ENCODE measurements at places on chromosomes 1 and 21.

- DNase-seq: no peak
These were observed 61.0 kb downstream of the RUNX1 start for GRCh38 chr21:34988139-34988538.

DNA sequence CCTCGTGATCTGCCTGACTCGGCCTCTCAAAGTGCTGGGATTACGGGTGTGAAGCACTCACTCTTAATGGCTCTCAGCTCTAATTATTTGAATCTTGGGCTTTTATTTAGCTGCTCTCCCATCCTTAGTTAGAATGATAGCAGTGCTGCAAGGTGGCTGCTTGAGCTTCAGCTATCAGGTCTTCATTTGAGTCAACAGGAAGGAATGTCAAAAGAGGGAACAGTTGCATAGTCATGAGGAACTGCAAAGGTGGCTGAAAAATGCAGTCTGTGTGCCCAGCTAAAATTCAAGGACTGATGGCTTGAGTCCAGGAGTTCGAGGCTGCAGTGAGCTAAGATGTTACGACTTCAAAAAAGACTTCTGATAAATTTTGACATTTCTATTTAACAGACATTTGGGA is 55.6 kb downstream of the UCK2 start:
- DNase-seq: no peak

DNA sequence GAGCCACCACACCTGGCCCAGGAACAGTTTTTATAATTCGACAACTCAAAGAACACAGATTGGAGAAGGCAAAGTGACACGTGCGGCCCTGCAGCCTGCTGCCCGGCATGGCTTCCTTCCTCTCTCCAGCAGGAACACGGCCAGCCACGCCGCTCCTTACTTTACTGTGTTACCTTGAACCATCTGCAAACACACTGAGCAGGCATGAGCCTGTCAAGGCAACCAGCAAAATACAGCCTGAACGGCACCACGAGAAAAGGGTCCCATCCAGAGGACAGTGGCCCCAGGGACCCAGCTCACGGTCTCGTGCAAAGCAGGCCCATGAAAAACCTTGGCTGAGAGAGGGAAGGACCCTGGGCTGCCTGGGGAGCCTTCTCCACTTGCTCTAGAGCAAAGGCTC is 38.8 kb downstream of the NPHP4 start:
- no peak for DNase-seq

- no peak for DNase-seq
These were observed 33.7 kb upstream of the VASH2 start for GRCh38 chr1:212916481-212917133.

GRCh38 chr1:165632491-165632890 is 1.5 kb downstream of the MGST3 start:
- no peak for DNase-seq

DNA sequence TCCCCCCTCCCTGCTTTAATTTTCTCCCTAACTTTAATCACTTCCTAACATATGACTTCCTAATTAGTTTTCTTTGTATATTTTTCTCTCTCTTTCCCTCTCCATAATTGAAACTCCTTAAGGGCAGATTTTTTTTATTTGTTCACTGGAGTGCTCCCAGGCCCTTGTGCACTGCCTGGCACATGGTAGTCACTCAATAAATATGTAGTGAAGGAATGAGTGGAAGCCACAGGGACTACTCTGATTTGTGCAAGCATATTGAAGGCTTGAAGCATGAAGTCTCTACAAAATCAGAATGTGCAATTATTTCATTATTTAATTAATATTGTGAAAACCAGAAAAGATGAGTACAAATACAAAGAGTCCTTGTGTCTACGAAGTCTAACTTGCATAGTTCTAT is 41.5 kb downstream of the SNX7 start:
- DNase-seq: peak; percentile 21

DNA sequence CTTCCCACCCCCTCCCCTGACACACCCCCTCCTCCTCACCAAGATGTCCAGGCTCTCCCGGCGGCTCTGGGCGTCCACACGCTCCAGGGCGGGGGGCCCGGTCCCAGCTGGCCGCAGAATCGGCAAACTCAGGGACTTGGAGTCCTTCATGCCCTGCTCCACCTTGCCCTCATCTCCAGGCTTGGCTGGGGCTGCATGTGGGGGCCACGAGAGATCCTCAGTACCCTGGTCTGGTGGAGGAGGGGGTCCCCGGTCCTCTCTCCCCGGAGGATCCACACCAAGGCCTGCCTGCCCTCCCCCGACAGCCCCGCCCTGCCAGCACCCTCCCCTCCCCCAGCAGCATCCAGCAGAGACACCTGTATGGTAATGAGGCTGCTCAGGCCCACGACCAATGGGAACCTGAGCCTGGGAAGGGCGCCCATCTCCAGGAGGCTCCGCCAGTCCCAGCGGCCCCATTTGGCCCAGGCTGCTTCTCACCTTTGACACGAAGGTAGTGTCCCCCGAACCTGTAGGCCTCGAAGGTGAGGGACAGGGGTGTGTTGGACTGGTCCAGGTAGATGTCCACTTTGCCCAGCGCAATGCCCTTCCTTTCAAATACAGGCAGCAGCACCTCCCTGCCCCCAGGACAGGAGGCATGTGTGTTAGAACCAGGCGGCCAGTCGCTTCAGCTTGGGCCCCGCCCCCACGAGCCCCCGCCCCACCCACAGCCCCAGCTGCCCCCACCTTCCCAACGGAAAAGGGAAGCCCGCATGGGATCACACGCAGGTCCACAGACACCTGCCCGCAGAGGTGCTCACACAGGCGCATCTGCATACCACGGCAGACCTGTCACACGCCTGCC is 8.2 kb upstream of the TNFRSF25 start:
- no peak for DNase-seq

- no peak for DNase-seq
These were observed 65.6 kb downstream of the GRIK3 start for GRCh38 chr1:36968730-36969129.

DNA sequence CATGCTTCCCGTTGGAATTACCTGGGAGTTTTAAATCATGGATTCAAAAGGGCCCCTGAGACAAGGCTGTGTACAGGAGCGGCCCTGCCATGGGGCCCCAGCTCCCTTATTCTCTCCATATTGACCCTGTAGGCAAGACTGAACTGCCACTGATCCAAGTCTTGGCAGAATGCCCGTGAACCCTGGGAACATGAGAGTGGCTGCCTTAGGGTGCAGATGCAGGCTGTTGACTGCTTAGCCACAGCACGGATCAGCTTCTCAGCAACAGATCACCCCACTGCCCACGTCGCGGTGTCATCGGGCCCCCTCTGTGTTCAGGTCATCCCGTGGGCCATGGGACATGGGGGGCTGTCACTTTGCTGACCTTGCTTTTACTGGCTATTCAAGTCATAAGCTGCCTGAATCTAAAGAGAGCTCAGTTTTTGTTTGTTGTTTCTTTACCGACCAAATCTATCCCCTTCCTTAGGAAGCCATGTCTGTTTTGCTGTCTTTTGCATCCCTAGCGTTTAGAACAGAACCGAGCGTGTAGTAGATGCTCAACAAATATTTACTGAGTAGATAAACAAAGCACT is 83.4 kb downstream of the MATN1 start:
- DNase-seq: no peak

DNA sequence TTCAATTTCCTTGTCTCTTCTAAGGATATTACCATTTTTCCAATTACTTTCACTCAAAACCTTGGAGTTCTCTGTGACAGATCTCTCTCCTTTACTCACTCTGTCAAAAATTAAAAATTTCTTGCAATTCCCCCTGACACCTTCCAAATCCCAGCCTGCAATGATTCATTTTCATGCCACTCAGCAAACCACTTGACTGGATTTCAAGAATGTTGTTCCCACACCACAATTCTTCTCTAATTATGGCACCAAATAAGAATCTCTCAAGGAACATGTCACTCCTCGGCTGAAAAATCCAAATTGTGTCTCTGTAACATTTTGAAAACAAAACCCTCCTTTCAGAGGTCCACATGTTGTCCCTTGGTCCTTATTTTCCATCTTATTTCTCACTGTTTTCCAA is 438.9 kb upstream of the ZP4 start:
- no peak for DNase-seq

DNA sequence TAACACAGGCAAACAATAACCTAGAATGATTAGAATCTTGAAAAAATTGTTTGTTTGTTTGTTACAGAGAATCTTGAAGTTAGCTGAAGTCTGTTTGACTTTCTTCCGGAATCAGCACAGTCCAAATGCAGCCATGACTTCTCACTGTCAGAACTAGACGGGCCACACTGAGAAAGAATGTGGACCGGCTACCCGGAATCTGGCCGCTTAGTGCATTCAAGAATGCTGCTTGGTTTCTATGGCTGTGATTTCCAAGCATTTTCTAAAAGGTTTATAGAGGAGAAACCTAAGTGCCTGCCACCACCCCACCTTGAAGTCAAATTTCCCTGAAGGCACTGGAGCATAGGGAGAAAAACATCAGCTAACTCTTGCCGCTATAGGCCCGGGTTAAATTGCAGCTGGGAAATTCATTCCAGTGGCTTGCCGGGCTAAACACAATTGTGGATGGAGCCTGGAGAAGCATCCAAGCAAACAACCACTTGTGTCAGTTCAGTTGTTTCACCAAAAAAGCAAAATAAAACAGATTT is 231.1 kb downstream of the DISC1 start:
- DNase-seq: no peak

DNA sequence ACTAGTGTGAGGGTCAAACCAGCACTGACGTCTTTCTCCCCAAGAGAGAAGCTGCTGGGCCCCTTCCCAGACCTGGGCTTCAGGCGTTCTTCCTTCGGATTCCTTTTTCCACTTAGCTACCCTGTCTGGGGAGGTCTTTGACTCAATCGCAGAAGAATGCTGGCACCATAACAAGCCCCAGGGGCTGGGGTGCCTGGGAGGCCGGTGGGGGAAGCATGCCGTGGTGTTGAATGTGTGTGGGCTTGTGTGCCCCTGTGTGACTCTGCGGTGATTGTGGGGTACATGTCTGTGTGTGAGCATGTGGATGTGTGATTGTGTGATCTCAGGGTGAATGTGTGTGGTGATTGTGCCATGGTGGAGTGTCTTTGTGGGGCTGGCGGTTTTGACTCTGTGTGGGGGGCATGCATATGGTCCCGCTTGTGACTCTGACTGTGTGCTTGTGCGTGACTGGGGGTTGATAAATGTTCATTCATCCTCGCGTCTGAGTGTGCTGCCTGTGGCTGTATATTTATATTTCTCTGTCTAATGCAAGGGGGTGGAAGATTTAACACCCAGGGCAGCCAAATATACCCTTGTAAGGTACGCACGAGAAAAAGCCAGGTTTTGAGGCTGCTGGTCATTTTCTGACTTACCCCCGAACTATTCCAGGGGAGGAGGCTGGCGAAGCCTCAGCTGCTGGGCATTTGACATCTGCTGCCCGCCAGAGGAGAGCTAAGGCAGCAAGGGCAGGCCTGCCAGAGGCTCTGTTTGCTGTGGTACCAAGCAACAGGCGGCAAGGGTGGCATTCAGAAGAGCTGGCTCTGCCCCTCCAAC is 1.1 kb upstream of the SYNC start:
- peak; percentile 93 for DNase-seq

DNA sequence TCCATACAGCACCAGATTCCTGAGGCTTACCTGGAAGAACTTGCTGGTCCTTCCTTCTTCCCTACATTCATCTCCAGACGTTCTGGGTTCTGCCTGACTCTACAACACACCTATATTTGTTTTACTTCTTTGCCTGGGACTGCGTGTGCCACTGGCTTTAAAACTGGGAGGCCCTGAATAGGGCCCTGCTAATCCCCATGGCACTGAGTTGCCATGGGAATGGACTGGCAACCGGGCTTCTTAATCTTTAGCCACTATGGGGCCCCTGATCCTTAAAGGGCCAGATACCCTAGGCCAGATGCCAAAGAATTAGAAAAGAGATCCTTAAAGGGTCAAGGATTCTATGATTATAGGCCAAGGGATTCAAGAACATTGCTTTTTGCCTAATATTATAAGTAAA is 24.4 kb upstream of the CADM3 start:
- no peak for DNase-seq

GRCh38 chr1:152189657-152190442 is 30.8 kb upstream of the RPTN start:
- peak; percentile 38 for DNase-seq

DNA sequence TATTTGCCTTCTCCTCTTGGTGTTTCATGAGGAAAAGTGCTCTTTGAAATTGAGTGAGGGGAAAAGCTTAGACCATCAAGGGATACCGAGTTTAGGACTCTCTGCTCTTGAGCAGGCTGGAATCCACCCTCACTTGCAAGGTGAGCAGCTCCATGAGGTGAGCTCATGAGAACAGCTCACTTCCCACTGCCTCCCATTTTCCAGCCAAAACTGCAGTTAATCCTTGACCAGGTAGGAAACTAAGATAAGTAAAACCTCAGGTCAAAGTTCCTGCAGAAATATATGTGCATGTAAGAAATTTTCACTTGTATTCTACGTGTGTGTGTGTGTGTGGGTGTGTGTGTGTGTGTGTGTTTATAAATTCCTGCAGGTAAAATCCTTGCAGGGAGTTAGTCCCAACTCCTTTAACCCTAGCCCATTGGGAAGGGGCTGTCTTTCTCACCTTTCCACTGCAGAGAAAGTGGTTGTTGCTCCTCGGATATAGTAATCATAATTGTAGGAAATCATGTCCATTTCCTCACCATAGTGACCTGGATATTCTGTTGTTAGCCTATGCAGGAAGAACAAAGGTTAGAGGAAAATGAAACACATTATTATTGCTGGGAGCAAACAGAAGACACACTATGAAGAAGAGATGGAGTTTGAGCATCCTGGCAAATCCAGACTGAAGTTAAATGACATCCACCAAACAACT is 28.3 kb downstream of the DPT start:
- no peak for DNase-seq

DNA sequence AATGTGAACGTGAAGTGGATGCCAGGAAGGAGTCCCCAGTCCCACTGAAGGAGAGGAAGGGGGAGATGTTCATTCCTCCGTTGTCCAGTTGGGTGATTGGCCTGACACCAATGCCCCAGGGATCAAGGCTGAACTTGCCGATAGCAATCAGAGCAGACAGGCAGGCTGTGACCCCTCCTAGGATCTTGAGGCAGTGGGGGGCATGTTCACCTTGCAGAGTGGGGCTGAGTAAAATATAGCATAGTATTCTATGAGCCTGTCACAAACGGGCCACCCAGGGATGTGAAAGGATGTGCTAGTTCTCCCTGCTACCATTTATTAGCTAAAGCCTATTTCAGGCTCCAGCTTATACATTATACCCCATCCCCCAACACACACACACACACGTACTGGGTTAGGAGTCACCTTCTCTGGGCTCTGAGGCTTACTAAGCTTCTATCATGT is 80.7 kb upstream of the CD34 start:
- no peak for DNase-seq

DNA sequence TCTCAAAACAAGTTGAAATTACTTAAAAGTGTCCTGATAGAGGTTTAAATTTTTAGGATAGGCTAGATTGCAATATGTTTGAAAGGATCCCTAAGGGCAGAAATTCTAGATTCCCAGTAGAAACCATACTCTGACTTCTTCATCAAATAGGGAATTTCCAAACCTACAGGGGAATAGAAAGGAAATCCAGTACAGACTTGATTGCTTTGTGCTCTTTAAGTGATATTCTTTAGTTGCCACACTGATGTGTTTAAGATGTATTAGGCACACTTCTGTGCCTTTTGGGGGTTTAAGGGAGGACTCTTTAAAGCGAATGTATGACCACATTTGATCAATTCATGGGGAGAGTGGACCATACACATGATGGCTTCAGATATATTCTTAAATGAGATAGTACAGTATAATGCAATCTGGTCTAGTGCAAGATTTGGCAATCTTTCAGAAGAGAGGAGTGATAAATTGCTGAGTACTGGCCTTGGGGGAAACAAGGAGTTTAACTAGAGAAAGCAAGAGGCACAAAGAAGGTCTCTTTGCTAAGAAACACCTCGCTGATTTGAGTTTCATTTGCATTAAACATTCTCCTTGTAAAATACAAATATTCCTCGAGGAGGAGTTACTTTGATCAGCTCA is 268.8 kb upstream of the NR5A2 start:
- no peak for DNase-seq
